ENCODE measurements at places on chromosomes 5 and 9.

GRCh38 chr5:58299256-58299655 is 160.6 kb downstream of the PLK2 start:
- DNase-seq, result no peak

- no peak for DNase-seq
Measured at GRCh38 chr5:131377785-131378325, 114.0 kb downstream of the CDC42SE2 start.

GRCh38 chr5:109946610-109947009 is 256.9 kb downstream of the MAN2A1 start:
- DNase-seq, result no peak

GRCh38 chr5:74067748-74068541 is 441.9 kb downstream of the ARHGEF28 start:
- DNase-seq, result no peak
